ENCODE measurements at places on chromosomes 13 and 19.

- no peak for DNase-seq
Measured at GRCh38 chr13:106205871-106206270, 329.6 kb downstream of the EFNB2 start.

GRCh38 chr13:94305033-94305432, 174.4 kb downstream of the DCT start:
- no peak for DNase-seq

DNA sequence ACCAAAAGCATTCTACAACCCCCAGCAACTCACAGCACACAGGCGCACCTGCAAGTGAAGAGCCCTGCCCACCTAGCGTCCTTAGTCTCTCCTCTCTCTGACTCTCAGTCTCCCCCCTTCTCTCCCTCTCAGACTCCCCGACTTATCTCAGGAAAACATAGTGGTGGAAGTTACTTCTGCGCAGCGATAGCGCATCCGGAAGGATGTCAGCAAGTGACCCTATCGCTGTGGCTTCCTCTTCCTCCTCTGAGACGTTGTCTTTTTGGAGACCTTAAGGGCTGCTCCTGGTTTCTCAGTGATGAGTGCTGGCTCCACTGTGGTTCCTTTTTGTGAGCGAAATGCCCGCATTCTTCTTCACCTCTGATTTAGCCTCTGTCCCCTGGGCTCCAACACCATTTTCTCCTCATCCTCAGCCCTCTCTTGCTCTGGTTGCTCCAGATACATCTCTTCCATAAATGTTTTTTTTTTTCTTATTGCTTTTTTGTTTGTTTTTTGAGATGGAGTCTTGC, 1.4 kb upstream of the YIF1B start:
- no peak for DNase-seq

DNA sequence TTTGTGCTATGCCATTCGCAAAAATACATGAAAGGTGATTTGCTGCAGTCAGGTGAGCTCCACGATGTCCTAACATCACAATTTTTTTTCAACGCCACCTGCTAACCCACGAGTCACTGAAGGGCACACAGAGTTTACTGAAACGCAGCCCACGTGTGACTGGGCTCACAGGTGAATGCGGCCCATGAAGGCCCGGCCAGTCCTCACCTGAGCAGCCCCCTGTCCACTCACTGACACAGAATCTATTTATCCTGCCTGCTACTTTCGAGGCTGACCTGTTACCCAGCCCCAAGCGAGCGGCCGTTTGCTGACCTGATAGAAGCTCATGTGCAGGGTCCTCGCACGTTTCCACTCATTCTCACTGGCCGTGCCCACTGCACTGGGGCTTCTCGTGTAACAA, 121.9 kb upstream of the SOX1 start:
- no peak for DNase-seq

DNA sequence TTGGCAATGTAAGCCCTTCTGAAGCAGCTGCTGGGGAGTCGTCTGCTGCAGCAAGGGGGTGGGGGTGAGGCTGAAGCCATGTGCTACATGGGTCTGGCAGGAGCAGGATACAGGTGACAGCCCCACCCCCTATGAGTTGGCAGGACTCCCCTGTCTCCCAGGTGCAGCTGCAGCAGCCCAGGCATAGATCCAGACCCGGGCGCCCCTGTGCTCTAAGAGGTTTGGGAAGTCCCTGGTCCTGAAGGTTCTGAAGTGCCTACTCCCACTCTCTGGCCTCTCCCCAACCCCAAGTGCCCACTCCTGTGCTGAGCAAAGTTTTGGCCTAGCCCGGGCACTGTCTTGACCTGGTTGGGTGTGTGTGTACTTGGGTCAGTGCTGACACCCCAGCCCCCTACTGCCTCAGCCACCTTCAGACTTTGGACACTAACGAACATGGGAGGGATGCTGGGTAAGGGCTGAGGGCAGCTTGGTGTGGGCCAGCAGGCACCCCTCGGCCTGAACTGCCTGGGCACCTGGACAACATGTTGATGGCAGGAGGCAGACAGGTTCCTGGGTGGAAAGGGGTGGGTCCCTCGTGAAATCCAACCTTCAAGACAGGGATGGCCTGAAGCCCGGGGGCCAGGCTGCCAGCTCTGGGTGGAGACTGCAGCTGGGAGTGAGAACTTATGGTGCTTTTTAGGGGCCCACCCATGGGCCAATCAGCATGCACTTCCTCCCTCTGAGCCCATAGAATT, 54.1 kb upstream of the SLITRK6 start:
- DNase-seq: no peak

GRCh38 chr13:113446488-113446854, 6.8 kb downstream of the ADPRHL1 start:
- DNase-seq: no peak

- DNase-seq: no peak
Measured at GRCh38 chr19:48819366-48819816, 8.6 kb upstream of the BCAT2 start.

DNA sequence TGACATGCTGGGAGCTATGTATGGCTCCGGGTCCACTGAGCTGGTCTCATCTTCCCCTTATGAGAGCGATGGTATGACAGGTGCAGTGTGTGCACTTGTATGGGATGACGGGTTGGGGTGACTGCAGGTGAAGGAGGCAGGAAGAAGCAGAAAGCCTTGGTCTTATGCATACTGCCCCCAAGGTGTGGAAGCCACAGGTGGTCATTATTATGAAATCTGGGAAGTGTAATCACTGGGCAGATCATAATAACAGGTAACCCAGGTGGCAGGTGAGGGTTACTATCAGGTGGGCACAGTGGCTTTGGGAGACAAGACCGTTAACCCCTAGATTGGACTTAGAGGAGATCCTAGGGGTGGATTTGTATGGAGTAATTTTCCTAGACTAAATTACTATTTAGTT, 118.0 kb downstream of the RFC3 start:
- DNase-seq: no peak

DNA sequence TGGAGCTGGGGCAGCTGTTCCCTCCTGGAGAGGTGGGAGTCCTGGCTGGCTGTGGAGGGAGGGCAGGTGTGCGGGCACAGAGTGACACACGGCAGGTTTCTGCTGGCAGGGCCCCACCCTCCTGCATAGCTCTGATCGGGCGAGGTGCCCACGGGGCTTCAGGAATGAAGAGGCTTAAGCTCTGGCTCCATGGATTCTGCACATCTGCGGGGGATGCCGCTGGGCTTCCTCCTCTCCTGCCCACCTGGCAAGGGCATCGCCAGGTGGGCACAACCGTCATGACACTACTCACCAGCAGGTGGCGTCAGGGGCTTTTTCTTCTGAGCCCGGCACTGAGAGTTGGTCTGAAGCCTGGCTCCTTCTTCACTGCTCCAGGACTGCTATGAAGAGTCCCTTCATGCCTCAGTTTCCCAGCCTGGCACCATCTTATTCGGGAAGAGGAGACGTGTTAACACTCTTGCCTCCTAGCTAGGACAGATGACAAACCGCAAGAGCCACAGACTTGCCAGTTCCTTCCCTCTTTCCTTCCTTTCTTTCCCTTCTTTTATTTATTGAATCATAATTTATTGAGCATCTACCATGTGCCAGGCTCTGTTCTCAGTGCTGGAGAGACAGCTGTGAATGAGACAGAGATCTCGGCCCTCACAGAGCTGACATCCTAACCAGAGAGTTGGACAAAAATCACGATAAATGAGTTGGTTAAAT, 15.2 kb upstream of the PAK4 start:
- DNase-seq: peak; percentile 64

- no peak for DNase-seq
Measured at GRCh38 chr13:46963904-46964303, 67.1 kb upstream of the HTR2A start.

DNA sequence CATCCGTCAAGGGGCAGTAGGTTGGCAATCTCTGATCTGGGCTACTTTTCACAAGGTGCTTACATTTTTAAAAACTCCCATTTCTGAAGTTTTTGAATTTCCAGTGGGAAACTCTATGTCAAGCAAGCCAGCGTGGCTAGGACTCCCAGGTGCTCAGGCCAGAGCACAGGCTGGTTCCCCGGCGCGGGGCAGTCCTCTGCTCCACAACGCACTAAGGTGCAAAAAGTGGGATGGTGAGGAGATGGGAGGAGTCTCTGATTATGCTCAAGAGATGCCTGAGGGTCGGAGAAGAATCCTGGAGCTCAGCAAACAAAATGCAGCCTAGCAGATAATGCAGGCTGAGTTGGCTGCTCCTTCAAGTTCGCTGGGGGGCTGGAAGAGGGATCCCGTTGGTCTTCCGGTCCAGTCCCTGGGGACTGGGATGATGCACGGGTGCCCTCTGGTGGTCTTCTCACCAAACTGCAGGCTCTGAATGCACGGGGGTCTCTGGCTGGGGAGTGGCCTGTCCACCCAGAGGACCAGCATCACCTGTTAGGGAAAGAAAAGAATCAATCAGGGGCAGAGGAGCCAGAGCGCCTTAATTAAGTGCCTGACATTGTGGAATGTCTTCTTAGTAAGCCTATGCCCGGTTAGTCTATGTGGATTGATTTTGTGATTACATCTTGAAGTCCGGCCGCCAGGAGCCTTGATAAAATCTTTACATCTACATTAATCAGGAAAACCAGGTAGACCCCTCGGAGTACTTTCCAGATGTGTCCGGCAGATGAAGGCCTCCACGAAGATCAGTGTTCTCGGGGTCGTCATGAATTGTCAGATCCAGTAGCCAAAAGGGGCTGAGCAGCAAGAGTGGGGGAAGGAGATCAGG, 244.4 kb upstream of the MAB21L1 start:
- no peak for DNase-seq

GRCh38 chr13:85509512-85509911, 289.7 kb downstream of the SLITRK6 start:
- DNase-seq: no peak

DNA sequence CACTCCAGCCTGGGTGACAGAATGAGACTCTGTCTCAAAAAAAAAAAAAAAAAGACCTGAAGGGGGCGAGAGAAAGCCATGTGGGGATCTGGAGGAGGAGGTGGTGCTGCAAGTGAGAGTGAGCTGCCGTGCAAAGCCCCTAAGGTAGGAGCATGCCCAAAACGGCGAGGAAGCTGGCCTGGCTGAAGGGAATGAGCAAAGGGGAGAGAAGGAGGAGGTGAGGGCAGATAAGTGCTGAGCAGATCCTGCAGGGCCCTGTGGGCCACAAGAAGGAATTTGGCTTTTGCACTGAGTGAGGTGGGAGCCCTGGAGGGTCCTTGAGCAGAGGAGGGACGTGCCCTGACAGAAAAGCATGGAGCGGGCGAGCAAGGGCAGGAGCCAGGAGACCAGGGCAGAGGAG, 19.4 kb upstream of the ADGRE5 start:
- DNase-seq: no peak

- DNase-seq: no peak
Measured at GRCh38 chr13:22243469-22244163, 572.7 kb downstream of the FGF9 start.

- no peak for DNase-seq
Measured at GRCh38 chr13:71770710-71771109, 96.3 kb downstream of the DACH1 start.

- DNase-seq: no peak
Measured at GRCh38 chr13:63044589-63045313, 1629.1 kb upstream of the PCDH20 start.

DNA sequence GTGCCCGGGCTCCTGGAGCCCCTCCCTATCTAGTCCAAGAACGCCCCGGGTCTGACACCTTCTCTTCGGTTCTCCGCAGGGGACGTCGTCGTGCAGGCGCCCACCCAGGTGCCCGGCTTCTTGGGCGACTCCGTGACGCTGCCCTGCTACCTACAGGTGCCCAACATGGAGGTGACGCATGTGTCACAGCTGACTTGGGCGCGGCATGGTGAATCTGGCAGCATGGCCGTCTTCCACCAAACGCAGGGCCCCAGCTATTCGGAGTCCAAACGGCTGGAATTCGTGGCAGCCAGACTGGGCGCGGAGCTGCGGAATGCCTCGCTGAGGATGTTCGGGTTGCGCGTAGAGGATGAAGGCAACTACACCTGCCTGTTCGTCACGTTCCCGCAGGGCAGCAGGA, 3.4 kb downstream of the PVR start:
- DNase-seq: no peak

DNA sequence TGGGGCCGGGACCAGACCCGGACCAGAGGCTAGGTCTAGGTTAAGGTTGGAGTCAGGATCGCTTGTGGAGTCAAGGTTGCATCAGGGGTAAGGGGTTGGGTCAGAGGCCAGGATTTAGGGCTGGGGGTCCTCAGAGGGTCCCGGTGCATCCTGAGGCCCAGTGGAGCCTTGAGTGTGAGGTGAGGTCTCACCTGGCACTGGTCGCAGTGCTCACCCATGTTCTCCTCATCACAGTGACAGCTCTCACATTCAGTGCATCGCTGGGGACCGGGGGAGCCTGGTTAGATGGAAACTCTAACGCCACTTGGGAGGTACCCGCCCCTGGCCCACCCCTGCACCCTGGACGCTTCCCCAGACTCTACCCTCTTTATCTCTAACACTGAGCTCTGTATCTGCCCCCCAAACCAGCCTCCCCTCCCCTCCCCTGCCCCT, 3.1 kb downstream of the HRC start:
- DNase-seq: no peak

GRCh38 chr19:38559428-38560401, 58.0 kb downstream of the MAP4K1 start:
- no peak for DNase-seq
